BE2C (cell line): ENCODE measurements at places on chromosomes 11 and 22.
A peak's percentile ranks its signal among the peaks of the same experiment; 100 is the strongest.

DNA sequence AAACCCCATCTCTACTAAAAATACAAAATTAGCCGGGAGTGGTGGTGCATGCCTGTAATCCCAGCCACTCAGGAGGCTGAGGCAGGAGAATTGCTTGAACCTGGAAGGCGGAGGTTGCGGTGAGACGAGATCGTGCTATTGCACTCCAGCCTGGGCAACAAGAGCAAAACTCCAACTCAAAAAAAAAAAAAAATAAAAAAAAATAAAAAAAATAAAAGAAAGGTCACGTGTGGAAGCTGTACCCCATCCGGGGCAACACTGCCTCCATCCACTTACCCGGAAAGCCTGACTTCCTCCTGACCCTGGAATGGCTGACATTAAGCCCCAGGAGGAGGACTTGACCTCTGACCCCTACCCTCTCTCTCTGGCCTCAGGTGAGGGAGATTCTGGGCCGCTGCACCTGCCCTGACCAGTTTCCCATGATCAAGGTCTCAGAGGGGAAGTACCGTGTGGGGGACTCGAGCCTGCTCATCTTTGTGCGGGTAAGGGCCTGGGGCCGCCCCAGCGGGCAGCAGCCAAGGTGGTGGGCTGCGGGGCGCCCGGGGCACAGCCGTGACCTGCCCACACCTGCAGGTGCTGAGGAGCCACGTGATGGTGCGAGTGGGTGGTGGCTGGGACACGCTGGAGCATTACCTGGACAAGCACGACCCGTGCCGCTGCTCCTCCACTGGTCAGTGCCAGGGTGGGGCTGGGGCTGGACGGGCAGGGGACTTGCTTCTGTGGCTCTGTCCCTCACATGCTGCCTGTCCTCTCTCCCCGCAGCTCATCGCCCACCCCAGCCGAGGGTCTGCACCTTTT is 3.8 kb downstream of the GAS2L1 start:
- no peak for DNase-seq

DNA sequence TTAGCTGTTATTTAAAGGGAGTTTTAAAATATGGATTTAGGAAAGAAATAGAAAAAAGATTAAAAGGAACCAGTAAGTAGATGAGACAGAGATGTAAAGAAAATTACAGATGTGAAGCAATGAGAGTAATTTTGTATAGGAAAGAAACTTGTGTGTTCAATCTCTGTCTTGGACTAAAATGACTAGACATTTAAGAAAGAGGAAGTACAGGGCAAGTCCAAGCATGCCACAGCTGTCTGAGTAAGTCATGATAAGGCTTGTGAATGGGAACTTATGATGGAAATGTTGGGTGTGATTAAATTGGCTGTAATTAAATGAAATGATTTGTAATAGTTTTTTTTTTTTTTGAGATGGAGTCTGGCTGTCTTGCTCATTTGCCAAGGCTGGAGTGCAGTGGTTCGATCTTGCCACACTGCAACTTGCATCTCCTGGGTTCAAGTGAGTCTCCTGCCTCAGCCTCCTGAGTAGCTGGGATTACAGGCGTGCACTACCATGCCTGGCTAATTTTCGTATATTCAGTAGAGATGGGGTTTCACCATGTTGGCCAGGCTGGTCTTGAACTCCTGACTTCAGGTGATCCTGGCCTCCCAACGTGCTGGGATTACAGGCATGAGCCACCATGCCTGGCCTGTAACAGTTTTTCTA is 5.9 kb upstream of the ACY3 start:
- no peak for DNase-seq

DNA sequence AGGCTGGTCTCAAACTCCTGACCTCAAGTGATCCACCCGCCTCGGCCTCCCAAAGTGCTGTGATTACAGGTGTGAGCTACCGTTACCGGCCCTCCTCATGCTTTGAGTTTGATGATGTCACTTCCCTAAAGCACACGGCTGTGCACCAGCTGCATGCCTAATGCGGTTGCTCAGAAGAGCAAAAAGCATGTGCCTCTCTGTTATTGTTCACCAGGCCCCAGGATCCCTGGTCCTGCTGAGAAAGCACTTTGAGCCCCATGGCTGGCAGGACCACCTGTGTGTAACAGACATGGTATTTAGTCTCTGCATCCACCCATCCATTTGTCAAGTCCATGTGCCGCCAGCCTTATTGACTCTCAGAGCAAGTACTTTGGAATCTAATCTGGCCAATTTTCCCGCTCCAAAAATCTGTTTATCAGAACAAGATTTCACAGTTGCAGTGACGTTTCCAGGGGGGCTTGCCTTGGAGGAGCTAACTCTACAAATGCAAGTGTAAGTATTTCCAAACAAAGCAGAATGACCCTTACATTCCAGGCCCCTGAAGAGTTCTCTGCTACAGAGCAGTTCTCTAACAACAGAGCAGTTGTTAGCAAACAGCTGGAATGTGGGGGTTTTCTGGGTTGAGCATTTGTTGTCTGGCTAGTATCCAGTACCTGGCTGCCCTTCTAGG is 89.4 kb downstream of the LDLRAD3 start:
- DNase-seq, result no peak

GRCh38 chr11:17298302-17298701 is 21.8 kb downstream of the NUCB2 start:
- no peak for DNase-seq

DNA sequence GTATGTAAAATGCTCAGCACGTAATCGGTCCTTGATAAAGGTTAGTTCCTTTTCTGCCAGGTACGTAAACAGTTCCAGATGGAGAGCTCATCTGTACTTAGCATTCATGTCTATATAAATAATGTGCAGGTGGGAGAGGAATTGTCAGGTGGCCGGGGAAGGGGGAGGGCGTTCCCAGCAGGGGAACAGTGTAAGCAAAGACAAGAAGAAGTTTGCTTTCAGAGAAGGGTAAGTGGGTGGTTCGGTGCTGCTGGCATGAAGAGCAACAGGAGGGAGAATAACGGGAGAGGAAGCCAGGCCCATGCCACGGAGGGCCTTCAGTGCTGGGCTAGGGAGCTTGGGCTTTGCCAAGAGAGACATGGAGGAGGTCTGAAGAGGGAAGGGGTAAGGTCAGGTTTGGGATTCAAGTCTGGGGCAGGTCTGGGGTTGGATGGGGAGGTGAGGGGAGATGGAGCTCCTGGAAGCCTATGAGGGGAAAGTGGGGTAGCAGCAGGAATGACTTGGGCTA is 11.4 kb upstream of the WNT11 start:
- DNase-seq, result no peak

DNA sequence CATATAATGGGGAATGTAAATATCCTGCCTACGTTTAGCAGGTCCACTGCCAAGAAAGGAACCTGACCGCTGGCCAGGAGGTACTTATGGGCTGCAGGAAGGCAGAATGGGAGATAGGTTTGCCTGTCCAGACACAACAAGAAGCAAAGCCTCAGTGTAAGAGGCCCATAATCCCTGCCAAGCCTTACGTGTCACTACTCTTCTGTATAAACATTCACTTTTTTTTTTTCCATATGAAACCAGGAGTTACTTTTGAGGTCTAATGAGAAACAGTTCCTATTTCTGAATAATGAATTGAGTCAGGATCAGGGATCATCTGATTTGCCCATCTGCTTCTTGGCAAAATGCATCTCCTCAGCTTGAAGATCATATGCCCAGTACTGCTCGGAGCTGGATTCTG is 230.2 kb downstream of the NTM start:
- DNase-seq, result no peak

DNA sequence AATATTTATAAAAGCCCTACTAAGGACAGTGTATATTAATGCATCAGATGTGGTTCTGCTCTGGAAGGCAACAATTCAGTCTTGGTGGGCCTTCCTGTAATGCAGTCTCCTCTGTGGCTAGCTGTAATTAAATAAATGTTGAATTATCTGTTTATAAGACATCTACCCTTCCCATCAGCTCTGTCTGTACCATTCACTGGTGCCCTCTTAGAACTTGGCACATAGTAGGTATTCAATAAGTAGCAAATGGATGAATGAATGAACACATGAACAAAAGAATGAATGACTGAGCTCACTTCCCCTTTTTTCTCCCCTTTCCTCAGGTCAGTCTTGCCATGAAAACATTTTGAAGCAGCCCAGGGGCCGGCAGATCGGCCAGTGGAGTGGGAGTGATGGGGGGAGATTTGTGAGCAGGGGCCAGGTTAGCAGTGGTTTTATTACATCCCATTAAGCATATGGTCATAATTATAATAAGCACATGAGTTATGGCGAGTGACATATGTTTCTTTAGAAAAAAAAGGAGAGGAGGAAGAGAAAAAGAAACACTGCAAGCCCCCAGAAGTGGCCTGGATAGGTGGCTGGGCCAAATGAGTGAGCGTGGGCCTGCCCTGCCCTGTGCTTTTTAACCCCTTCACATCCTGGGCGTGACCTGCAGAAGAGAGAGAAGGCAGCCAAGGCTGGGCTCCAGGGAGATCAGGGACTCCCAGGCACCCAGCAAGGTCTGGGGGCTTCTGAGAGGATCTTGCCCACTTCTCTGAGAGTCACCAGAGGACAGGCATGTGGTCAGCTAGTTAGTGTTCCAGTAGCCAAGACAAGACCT is 48.6 kb upstream of the CD82 start:
- DNase-seq, result no peak

DNA sequence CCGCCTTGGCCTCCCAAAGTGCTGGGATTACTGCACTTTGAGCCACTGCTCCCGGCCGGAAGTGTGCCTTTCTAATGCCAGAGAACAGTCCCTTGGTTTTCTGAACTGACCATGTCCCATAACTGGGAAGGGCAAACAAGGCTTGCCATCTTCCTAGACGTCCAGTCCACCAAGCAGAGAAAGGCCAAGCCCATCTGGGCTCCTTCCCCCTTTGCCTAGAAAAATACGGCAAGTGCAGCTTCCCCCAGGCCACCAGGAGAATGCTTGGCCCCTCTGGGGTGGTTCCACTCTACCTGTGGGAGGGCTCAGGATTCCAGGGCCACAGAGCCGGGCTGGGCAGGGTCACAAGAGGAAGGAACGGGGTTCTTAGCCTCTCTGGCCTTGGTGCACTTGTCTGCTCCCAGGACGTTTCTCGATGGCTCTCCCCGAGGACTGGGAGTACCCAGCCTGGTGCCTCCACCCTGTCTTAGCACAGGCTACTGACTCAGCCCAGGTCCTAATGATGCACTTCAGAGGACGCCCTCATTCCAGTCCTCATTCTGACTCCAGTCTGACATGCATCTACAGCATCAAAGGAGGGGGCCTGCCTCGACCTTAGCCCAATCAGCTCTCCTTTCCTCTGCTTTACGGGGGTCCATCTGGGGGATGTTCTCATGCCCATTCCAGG is 1.2 kb downstream of the USP2 start:
- no peak for DNase-seq

GRCh38 chr22:44084044-44084772 is 60.1 kb downstream of the PARVB start:
- no peak for DNase-seq

GRCh38 chr11:19187833-19188258 is 13.9 kb downstream of the CSRP3 start:
- DNase-seq, result no peak

- no peak for DNase-seq
These were observed 58.6 kb upstream of the NNMT start for GRCh38 chr11:114237321-114238280.

GRCh38 chr11:67404515-67405195 is 772 bp downstream of the TBC1D10C start:
- DNase-seq, result no peak

DNA sequence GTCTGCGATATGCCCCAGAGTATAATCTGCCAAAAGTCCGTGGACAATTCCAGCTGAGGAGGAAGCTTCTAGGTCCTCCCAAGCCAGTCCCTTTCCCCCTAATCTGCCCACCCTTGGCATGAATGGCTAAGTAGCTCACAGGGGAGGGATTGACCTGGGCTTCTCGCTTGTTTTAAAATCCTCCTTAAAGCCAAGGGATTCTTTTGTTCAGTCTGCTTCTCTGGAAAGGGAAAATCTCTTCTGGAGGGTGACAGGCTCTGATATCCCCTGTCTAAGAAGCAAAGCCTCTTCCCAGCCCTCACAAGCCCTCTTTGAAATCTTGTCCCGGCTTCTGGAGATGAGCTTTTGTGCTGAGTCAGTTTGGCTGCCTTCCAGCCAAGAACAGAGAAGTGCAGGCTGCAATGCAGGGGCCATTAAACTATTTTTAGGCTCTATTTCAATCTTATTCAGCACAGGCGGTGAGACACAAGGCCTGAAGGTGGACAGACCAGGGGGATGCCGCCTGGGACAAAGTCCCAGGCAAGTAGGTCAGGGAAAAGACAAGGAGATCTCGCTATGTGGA is 23.9 kb downstream of the NEFH start:
- DNase-seq, result peak; percentile 59

DNA sequence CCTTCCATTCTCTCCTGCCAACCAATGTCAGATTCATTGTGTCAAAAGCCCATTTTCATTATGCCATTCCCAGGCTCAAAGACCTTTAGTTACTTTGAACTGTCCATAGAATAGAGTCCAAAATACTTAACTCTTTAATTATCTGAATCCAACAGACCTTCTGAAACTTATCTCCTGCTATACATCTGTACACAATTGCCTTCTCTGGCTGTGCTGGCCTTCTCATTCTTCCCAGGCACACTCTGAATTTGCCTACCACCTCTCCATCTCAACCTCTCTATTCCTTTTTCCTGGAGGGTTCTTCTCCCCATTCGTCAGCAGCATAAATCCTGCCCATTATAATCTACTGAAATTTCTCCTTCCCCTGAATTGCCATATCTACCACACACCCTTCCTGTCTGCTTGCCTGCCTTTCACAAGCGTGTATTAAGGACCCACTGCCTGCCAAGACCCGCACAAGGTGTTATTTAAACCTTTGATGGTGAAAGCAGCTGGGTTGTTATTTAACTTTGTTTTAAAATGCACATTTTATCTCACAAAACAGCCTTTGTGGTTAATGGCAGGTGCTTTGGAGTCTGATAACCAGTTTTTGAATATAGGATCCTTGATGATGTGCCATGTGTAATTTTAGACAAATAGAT is 125.9 kb downstream of the CCDC81 start:
- no peak for DNase-seq

- peak; percentile 89 for DNase-seq
These were observed 11.4 kb downstream of the IGSF9B start for GRCh38 chr11:133945087-133945974.
